ENCODE measurements at places on chromosomes 4 and X.

DNA sequence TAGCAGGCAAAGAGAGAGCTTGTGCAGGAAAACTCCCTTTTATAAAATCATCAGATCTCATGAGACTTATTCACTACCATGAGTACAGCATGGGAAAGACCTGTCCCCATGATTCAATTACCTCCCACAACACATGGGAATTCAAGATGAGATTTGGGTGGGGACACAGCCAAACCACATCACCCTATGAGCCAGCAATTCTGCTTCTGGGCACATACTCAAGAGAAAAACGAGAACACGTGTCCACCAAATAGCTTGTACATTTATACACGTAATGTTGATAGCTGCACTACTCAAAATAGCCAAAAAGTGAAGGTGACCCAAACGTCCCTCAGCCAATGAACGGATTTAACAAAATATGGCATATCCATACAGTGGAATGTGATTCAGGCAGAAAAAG lies 94.5 kb upstream of the DHRSX start:
- no peak for DNase-seq

- DNase-seq, result no peak
Measured at GRCh38 chrX:72025236-72025770, 106.4 kb downstream of the RTL5 start.

DNA sequence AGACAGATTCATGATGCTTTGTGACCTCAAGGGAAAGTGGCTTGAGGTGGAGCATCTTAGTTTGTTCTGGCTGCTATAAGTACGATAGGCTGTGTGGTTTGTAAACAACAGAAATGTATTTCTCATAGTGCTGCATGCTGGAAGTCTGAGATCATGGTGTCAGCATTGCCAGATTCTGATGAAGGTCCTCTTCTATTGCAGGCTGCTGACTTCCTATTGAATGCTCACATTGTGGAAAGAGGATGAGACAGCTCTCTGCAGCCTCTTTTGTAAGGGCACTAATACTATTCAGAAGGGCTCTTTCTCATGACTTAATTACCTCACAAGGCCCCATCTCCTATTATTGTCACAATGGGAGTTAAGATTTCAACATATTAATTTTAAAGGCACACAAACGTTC lies 1674.0 kb upstream of the PCDH7 start:
- DNase-seq, result no peak

- no peak for DNase-seq
Measured at GRCh38 chr4:8846046-8846720, 25.5 kb downstream of the HMX1 start.

- no peak for DNase-seq
Measured at GRCh38 chrX:32749070-32749469, 462.3 kb downstream of the DMD start.

- DNase-seq, result peak; percentile 4
Measured at GRCh38 chrX:81195712-81196111, 6.0 kb downstream of the HMGN5 start.

- DNase-seq, result peak; percentile 8
Measured at GRCh38 chrX:46903458-46904242, 8.6 kb upstream of the JADE3 start.

DNA sequence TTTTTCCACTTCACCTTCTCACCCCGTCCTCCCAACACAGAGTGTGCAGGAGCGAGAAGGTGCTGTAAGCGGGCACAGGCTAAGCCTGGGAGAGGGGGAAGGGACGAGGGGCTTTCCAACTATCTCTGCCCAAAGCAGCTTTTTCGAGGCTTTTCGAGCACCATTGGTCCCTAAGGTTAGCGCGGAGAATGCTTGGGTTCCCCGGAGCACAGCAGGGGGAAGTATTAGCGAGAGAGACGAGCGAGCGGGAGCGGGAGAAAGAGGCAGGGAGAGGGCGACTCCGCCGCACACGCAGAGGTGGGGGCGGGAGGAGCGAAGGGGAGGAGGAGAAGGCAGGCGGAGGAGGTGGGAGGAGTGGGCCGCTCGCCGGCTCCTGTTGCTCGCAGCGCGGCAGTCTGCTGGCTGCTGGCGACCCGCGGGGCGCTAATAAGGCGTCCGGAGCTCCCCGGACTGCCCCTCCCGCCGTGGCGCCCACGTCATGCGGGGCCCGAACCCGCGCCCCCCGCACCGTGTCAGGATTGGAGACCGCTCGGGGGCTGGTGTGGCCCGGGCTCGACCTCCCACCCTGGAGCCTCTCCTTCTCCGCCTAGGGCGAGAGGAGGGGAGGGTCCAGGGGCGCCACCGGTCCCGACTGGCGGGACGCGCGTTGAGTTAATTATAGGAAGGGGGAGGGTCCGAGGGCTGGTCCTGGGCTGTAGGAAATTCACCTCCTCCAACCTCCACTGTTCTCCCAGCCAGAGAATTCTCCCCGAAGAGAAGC lies at the start of gene ADAMTS3:
TSS of gene ADAMTS3 (minus strand) at position 263 of the 760 bp plus-strand sequence. CDS start 459 bp downstream, outside the sequence.
- no peak for DNase-seq

- no peak for DNase-seq
Measured at GRCh38 chr4:38794051-38794450, 10.5 kb downstream of the TLR1 start.

DNA sequence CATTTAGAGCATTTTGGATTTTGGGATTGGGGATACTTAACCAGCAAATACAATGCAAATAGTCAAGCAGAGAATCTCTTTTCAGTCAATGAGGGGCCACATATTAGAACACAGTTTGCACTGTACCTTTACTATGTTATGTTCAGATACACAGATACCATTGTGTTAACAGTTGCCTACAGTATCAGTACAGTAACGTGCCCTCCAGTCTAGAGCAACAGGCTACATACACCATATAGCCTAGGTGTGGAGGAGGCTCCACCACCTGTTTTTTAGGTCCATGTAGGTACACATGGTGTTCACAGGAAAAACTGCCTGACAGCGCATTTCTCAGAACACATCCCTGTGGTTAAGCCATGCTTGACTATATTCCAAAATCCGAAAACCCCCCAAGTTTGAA lies 9.1 kb downstream of the GRPEL1 start:
- DNase-seq, result no peak
